CD4-positive, CD25-positive, alpha-beta regulatory T cell (primary cell): ENCODE measurements at places on chromosomes 7 and 10. TPM values are rescaled to one million over a fixed set of nuclear protein-coding genes. Genes with fewer than 3 reads are reported as not detected.

DNA sequence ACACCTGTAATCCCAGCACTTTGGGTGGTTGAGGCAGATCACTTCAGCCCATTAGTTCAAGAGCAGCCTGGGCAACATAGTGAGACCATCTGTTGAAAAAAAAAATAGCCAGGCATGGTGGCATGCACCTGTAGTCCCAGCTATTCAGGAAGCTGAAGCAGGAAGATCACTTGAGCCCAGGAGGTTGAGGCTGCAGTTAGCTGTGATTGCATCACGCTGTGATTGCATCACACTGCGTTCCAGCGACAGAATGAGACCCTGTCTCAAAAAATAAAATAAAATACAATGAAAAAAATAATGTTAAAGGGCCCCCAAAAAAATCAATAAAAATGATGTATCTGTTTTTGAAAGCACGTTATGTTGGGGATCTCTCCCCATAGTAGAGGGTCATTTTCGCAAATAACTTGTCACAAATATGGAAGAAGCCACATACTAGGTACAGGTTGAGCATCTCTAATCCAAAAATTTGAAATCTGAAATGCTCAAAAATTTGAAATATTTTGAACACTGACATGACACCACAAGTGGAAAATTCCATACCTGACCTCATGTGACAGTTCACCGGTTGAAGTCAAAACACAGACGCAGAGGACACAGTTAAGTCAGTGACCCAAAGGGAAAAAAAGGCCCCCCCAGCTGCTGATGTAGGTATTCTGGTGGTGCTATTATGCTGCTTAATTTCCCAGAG is 9.5 kb downstream of the CISD1 start:
- H3K27ac ChIP-seq: no peak overlapping the region
- peaks cover 4% of the 10 kb centered on the region for H3K36me3 ChIP-seq
- H3K4me3 ChIP-seq: no peak overlapping the region
- H3K27me3 ChIP-seq: no peaks in the 10 kb centered on the region

DNA sequence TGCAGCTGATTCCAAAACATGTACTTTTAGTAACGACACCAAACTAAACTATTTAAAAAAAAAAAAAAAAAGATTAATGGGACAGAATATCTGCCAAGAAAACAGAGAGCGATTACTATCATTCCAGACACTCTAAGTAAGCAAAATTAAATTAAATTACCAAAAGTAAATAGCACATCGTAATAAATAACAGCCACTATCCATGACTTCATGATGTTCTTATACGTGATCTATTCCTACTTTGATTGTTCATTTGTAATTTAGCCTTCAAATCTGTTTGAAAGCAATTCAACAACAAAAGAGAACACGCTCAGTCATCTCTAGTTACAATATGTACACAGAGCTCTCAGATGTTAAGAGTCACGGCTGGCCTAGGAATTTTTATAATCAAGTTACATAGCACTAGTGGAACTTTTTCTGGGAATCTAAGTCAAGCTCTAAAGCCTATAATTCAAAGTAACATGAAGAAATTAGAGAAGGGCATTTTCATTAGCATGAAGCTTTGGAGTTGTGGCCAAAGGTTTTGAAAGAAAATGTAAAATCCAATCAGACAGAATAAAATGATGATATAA is 241.7 kb upstream of the NEBL start:
- no peaks in the 10 kb centered on the region for H3K36me3 ChIP-seq
- H3K27me3 ChIP-seq: no peaks in the 10 kb centered on the region
- H3K27ac ChIP-seq: no peak overlapping the region
- H3K4me3 ChIP-seq: no peak overlapping the region

- no peak overlapping the region for H3K27ac ChIP-seq
- peak; percentile 47 for DNase-seq
- H3K4me3 ChIP-seq: peak overlapping the region; percentile 71
Observed at GRCh38 chr10:101840102-101840684, 3.4 kb downstream of the KCNIP2 start.

GRCh38 chr10:124568339-124568738 is 106.7 kb downstream of the LHPP start:
- H3K27me3 ChIP-seq: no peaks in the 10 kb centered on the region
- H3K4me1 ChIP-seq: no peaks in the 10 kb centered on the region
- no peaks in the 10 kb centered on the region for H3K36me3 ChIP-seq
- H3K4me3 ChIP-seq: no peak overlapping the region
- no peak for DNase-seq

GRCh38 chr10:95437669-95438068 is 123.5 kb downstream of the SORBS1 start:
- peaks cover 9% of the 10 kb centered on the region for H3K4me1 ChIP-seq
- DNase-seq: no peak
- no peak overlapping the region for H3K4me3 ChIP-seq

The FBXW4 gene
- 3.5 TPM for polyA plus RNA-seq

The STOX1 gene
- 0.30 TPM for polyA plus RNA-seq
